ENCODE measurements at places on chromosomes 11 and 22. TPM values are rescaled to one million over a fixed set of nuclear protein-coding genes. Genes with fewer than 3 reads are reported as not detected.

DDIAS gene
- 0.57 TPM for total RNA-seq

CCDC116 gene
- 0.07 TPM for total RNA-seq

TCN1 gene
- total RNA-seq = 0.68 TPM

KDM4D gene
- total RNA-seq = 0.78 TPM

OR52I1 gene
- not detected for total RNA-seq

BIRC2 gene
- total RNA-seq = 79.9 TPM

CTSC gene
- 82.7 TPM for total RNA-seq

TM7SF2 gene
- total RNA-seq = 24.6 TPM

CASP5 gene
- 0.50 TPM for total RNA-seq

CRYBB2 gene
- not detected for total RNA-seq

POU2AF2 gene
- total RNA-seq = not detected

DEPDC7 gene
- total RNA-seq = 2.7 TPM

PANX2 gene
- 1.4 TPM for total RNA-seq
